ENCODE measurements at places on chromosomes 3 and 15.
A peak's percentile ranks its signal among the peaks of the same experiment; 100 is the strongest.

DNA sequence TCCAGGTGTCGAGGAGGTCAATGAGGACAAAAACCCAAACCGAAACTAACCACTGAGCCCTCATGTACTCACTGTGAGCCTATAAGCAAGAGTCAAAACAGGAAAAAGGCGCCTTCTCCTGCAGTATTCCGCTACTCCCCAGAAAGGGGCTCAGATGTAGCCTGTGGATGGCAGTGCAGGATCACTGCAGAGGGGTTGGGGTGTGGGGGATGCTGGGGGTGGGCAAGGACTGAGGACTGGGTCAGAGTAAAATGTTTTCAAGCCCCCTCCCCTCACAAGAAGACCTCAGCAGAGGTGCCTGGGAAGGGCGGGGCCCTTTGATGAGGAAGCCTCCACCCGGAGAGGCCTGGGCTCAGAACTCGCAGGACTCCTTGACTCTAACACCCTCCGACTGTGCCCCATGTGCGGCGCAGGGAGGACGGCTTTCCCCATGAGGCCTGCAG lies 170.1 kb downstream of the OSBPL10 start:
- no peak overlapping the region for H3K27ac ChIP-seq
- H3K36me3 ChIP-seq, result no peaks in the 10 kb centered on the region
- no peak for DNase-seq
- no peaks in the 10 kb centered on the region for H3K27me3 ChIP-seq

GRCh38 chr15:63896336-63897115 lies 62.8 kb upstream of the HERC1 start:
- no peaks in the 10 kb centered on the region for H3K36me3 ChIP-seq
- no peak overlapping the region for H3K27ac ChIP-seq
- H3K27me3 ChIP-seq, result no peaks in the 10 kb centered on the region
- no peaks in the 10 kb centered on the region for H3K4me1 ChIP-seq

- peak; percentile 92 for DNase-seq
- H3K27me3 ChIP-seq, result peaks cover 82% of the 10 kb centered on the region
- H3K36me3 ChIP-seq, result no peaks in the 10 kb centered on the region
- peaks cover 38% of the 10 kb centered on the region for H3K4me1 ChIP-seq
- H3K4me3 ChIP-seq, result peak overlapping the region; percentile 50
Measured at GRCh38 chr15:52783191-52783829, 6.8 kb downstream of the ONECUT1 start.

DNA sequence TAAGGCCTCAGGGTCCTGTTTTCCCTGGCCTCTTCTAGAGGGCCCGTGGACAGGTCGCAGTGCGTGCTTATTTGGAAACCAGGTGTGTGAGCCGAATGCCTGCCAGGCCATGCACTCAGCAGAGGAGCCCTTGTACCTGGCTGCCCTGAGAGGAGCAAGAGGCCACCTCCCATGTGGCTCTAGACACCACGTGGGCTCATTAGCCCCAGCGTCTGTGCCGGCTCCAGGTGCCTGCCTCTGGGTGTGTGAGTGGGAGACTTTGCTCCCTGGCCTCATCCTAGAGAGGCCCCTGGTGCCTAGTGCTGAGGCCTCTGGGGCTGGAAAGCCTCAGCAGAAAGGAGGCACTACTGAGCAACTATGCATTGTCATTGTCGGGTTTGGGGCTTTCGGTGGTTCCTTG lies 50.4 kb downstream of the KLF13 start:
- no peaks in the 10 kb centered on the region for H3K27me3 ChIP-seq
- DNase-seq, result no peak
- H3K4me3 ChIP-seq, result no peak overlapping the region
- no peak overlapping the region for H3K27ac ChIP-seq
- no peaks in the 10 kb centered on the region for H3K36me3 ChIP-seq
- H3K4me1 ChIP-seq, result peaks cover 9% of the 10 kb centered on the region

GRCh38 chr3:105387122-105387751 lies 20.5 kb downstream of the ALCAM start:
- DNase-seq, result no peak
- H3K36me3 ChIP-seq, result no peaks in the 10 kb centered on the region
- H3K4me1 ChIP-seq, result no peaks in the 10 kb centered on the region
- H3K27ac ChIP-seq, result no peak overlapping the region

GRCh38 chr15:93158097-93158900 lies 69.3 kb upstream of the RGMA start:
- no peaks in the 10 kb centered on the region for H3K27me3 ChIP-seq
- peaks cover 31% of the 10 kb centered on the region for H3K4me1 ChIP-seq
- no peak for DNase-seq
- no peaks in the 10 kb centered on the region for H3K36me3 ChIP-seq
- H3K27ac ChIP-seq, result no peak overlapping the region

- H3K4me3 ChIP-seq, result no peak overlapping the region
- no peaks in the 10 kb centered on the region for H3K27me3 ChIP-seq
- no peak overlapping the region for H3K27ac ChIP-seq
- no peaks in the 10 kb centered on the region for H3K4me1 ChIP-seq
Measured at GRCh38 chr3:38724392-38724736, 74.9 kb upstream of the SCN5A start.

DNA sequence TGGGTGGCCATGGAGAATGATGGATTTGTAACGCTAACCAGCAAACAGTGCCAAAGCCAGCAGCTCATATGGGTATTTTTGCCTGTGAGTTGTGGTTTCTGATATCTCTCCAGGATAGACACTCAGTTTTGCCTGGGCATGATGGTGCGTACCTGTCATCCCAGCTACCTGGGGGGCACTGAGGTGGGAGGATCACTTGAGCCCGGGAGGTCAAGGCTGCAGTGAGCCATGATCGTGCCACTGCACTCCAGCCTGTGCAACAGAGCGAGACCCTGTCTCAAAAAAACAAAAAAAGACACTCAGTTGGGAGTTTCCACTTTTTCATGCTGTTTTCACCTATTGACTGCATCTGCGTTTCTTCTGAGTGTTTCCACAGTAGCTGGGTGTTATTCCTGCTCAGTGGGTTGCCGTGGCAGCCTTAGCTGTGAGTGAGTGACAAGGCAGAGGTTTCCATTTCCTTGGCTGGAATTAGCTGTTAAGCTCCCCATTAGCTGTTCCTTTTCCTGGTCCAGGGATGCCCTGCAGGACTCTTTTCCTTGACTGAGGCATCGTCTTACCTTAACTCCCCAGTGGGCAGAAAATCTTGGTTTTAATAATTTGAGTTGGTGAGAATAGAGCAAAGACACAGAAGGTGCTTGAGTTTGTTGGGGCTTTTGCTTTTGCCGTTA lies 14.2 kb upstream of the RPP14 start:
- H3K27me3 ChIP-seq, result no peaks in the 10 kb centered on the region
- no peak overlapping the region for H3K4me3 ChIP-seq
- no peak overlapping the region for H3K27ac ChIP-seq
- no peaks in the 10 kb centered on the region for H3K36me3 ChIP-seq
- DNase-seq, result no peak
- no peaks in the 10 kb centered on the region for H3K4me1 ChIP-seq

GRCh38 chr3:141789281-141789680 lies 26.1 kb downstream of the GRK7 start:
- H3K4me1 ChIP-seq, result peaks cover 3% of the 10 kb centered on the region
- no peak for DNase-seq
- H3K4me3 ChIP-seq, result no peak overlapping the region
- H3K27ac ChIP-seq, result no peak overlapping the region
- no peaks in the 10 kb centered on the region for H3K36me3 ChIP-seq
- H3K27me3 ChIP-seq, result no peaks in the 10 kb centered on the region

DNA sequence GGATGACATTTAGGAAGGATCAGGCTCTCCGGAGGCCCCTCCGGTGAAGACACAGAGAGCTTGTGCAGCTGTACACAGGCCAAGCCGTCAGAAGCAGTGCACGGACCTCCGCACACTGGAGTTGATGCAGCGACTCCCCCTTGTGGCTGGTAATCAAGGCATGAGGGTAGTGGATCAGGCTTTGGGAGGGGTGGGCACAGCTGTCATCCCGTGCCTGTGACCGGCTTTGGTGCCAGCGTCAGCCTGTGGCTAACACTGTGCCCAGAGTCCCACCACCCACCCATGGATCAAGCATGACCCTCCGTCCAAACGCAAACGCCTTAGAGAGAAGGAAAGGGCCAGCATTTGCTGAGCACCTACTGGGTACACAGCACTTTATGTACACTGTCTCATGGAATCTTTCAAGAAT lies 8.2 kb upstream of the GRIP2 start:
- H3K27me3 ChIP-seq, result peaks cover 8% of the 10 kb centered on the region
- H3K4me3 ChIP-seq, result no peak overlapping the region
- H3K27ac ChIP-seq, result no peak overlapping the region

DNA sequence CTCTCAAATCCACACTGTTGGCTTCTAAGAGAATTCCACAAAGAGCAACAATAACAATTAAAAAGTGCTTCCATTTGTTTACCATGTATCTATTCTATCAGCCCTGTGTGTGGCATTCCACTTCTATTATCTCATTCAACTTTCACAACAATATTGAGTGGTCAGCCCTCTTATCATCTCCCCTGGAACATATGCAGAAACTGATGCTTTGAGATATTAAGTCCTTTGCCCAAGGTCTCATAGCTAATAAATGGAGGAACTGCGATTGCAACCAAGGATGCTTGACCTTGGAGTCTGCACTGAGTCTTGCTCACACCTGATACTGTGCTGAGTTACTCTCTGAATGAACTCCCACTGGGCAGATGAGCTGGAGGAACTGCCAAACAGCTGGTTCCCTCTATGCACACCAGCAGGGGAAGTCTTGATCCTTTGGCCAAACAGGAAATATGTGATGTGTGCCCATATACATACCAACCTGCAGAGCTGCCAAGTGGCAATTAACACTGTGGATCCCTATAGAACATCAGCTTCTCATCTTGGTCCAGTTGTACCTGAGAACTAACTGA lies 144.7 kb upstream of the WNT5A start:
- no peak for DNase-seq
- H3K36me3 ChIP-seq, result no peaks in the 10 kb centered on the region
- H3K27me3 ChIP-seq, result no peaks in the 10 kb centered on the region
- no peak overlapping the region for H3K4me3 ChIP-seq
- peaks cover 8% of the 10 kb centered on the region for H3K4me1 ChIP-seq
- H3K27ac ChIP-seq, result no peak overlapping the region

DNA sequence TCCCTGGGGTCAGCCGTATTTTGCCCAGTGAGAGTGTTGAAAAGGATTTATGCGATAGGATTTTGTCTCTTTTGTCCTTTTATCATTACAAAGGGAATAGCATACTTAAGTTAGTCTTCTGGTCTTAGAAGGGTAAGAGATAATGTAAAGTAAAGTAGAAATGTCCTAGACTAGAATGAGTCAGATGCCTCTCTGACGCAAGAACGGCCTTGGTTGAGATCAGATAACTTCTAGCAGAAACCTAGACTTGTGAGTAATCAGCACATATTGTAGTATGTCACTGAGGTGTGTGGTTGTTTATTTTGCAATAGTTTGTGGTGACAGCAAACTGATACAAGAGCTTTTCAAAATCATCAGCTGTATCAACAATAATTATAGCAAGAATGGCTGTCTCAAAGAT lies 866.1 kb downstream of the NSUN3 start:
- no peak for DNase-seq
- no peak overlapping the region for H3K4me3 ChIP-seq
- H3K27me3 ChIP-seq, result no peaks in the 10 kb centered on the region
- H3K27ac ChIP-seq, result no peak overlapping the region
- H3K4me1 ChIP-seq, result no peaks in the 10 kb centered on the region
- H3K36me3 ChIP-seq, result no peaks in the 10 kb centered on the region

GRCh38 chr15:73328981-73329380 lies 39.8 kb downstream of the HCN4 start:
- no peak overlapping the region for H3K4me3 ChIP-seq
- H3K27me3 ChIP-seq, result no peaks in the 10 kb centered on the region
- H3K4me1 ChIP-seq, result no peaks in the 10 kb centered on the region
- DNase-seq, result no peak

GRCh38 chr3:19901918-19902317 lies 32.1 kb downstream of the EFHB start:
- peaks cover 7% of the 10 kb centered on the region for H3K36me3 ChIP-seq
- no peak overlapping the region for H3K27ac ChIP-seq
- peaks cover 6% of the 10 kb centered on the region for H3K4me1 ChIP-seq
- H3K4me3 ChIP-seq, result no peak overlapping the region
- no peak for DNase-seq
- no peaks in the 10 kb centered on the region for H3K27me3 ChIP-seq

- H3K4me1 ChIP-seq, result peaks cover 5% of the 10 kb centered on the region
- no peak overlapping the region for H3K4me3 ChIP-seq
- no peak for DNase-seq
- no peaks in the 10 kb centered on the region for H3K36me3 ChIP-seq
- no peak overlapping the region for H3K27ac ChIP-seq
Measured at GRCh38 chr3:12014613-12015012, 10.4 kb downstream of the SYN2 start.

DNA sequence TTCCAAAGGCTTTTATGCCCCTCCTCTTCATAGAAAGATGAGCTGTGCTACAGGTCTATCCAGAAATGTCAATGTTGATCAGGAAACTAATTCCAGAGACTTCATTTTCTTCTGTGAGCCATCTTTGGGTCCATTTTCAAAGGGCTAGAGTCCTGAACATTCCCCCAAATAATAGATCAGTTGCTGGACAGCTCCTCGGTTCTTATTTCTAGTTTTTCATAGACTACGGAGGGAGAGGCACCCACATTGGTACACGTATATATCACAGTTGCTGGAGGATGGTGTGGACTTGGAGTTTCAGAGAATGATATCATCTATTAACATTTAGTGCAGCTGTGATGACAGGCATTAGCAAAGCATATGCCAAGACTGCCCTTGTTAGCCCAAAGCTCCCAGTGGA lies 59.1 kb downstream of the AGBL1 start:
- no peaks in the 10 kb centered on the region for H3K27me3 ChIP-seq
- no peaks in the 10 kb centered on the region for H3K36me3 ChIP-seq
- no peaks in the 10 kb centered on the region for H3K4me1 ChIP-seq
- H3K27ac ChIP-seq, result no peak overlapping the region
- DNase-seq, result no peak

DNA sequence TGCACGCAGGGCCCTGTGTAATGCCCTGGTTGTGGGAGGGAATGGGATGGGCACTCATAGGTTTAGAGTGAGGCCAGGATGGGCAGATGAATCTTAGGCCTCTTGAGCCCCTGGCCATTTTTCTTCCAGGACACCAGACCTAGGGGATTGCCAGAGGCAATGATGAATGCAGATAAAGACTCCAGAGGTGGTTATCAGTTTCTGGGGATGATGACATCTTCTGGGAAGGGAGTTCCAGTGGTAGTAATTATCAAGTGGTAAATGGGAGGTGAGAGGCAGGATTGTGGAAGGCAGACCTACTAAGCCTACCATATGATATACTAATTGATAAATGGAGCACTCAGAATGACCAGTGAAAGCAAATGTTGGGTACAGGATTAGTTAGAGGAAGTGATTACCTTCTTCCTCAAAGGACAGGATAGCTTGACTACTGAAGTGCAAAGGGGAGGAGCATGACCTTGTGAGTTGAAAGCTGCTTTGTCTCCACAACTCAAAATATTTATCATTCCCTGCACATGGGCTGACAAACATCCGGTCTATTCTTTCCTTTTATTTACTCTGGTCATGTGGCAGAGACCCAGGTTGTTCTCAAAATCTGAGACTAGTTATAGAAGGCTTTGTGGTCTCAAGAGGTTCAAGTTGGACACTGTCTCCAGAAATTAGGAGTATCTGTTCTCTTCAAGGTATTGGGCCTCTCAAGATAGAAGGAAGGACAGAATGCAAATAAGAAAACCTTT lies 10.2 kb upstream of the MAPK6 start:
- H3K4me3 ChIP-seq, result no peak overlapping the region
- H3K36me3 ChIP-seq, result no peaks in the 10 kb centered on the region
- H3K27ac ChIP-seq, result no peak overlapping the region
- H3K27me3 ChIP-seq, result no peaks in the 10 kb centered on the region

Measured in neural progenitor cell (in vitro differentiated cells).